Umbilical cord (tissue), 2 donors: ENCODE measurements at places on chromosomes 5 and 9.

GRCh38 chr9:125744616-125745015, 2.6 kb upstream of the PBX3 start:
- no peak for DNase-seq

- no peak for DNase-seq
Observed at GRCh38 chr5:57410374-57411320, 72.0 kb downstream of the ACTBL2 start.

DNA sequence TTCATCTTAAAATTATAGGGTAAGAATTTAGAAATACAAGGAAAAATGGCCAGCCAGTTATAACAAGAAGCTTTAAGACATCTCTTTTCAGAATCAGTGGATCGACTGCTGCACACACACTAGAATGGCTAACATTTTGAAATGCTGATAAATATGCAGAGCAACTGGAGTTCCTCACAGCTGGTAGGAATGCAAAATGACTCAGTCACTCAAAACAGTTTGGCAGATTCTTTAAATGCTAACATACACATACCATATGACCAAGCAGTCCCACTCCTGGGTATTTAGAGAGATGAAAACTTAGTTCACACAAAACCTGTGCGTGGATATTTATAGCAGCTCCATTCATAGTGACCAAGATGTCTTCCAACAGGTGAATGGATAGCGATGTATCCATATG, 23.2 kb upstream of the PSAT1 start:
- no peak for DNase-seq

DNA sequence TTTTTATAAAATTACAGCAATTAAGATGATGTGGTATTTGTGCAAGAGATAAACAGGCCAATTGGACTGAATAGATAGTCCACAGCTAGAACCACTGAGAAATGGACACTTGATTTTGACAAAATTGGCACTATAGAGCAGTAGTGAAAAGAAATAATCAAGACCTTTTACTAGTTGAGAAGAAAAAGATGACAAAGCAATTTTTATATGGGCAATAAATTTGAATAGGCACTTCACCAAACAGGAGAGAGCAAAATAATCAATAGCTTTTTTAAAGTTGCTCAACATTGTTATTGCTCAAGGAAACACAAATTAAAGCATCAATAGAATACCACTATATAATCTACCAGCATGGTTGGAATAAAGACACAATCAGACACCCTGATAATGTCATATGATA, 193.5 kb upstream of the FTMT start:
- DNase-seq, result no peak

DNA sequence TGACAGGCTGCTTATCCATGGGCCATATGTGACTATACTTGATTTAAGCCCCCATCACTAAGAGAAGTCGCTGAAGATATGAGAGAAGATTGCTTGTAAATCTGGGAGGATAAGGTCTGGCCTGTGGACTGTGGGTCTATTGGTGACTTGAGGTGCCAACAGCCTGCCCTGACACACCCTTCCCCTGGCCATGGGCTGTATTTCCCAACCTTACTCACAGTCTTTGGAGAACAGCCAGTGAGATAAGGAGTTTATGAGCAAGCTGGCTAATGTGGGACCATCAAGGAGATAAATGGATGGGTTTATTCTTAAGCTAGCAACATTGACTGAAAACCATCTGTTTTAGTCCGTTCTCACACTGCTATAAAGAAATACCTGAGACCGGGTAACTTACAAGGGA, 231.3 kb downstream of the ZSWIM6 start:
- DNase-seq, result peak; percentile 70

GRCh38 chr5:126961702-126962101, 68.7 kb downstream of the MARCHF3 start:
- DNase-seq, result no peak

GRCh38 chr5:459562-460272, 16.7 kb downstream of the EXOC3 start:
- DNase-seq, result no peak

DNA sequence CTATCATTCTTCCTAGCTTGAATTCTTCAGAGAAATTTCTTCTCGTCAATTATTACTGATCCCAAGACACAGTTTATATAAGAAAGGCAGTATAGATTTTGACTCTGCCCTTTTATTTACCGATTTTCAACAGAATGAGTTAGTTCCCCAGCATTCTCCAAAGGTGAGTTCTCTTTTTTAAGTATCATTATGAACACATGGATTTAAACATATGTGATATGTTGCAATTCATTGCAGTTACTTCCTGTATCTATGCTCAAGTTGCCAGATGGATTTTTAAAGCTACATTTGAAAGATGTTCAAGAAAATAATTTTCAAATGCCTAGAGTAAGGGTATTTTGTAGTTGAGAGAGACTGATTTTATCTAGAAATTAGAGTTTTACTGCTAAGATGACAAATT, 8.4 kb downstream of the WDR41 start:
- DNase-seq, result no peak

DNA sequence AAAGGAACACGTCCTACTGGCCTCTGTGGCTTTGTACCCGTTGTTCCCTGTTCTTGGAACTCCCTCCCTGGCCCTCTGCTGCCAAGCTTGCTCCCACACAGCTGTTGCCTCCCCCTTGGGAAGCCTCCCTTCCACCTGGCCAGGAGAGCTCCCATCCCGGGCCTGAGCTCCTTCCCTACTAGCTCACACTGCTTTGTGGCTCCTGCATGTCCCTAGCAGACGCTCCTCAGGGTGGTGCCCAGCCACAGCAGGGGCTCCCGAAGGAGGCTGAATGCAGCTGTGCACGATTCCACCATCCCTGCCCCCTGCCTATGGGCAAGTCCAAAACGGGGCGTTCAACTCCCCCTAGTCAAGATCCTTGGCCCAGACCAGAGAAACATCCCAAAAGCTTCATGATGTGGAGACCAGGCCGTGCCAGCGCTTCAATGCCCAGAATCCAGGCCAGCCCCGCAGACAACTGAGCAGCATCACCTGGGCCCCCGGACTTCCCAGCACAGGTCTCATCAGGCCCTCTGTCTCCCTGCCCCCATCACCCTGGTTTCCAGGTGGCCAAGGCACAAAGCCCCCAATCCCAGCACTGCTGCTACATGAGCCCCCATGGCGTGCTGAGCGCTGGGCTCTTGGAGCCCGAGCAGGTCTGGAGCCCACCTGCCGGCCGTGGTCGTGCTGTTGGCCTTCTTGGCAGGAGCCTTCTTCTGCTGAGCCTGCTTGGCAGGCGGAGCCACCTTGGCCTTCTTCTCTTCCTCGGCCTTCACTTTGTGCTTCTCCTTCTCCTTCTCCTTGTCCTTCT, 14.3 kb downstream of the BRD3OS start:
- no peak for DNase-seq

- no peak for DNase-seq
Observed at GRCh38 chr5:16536246-16536645, 70.6 kb upstream of the ZNF622 start.

DNA sequence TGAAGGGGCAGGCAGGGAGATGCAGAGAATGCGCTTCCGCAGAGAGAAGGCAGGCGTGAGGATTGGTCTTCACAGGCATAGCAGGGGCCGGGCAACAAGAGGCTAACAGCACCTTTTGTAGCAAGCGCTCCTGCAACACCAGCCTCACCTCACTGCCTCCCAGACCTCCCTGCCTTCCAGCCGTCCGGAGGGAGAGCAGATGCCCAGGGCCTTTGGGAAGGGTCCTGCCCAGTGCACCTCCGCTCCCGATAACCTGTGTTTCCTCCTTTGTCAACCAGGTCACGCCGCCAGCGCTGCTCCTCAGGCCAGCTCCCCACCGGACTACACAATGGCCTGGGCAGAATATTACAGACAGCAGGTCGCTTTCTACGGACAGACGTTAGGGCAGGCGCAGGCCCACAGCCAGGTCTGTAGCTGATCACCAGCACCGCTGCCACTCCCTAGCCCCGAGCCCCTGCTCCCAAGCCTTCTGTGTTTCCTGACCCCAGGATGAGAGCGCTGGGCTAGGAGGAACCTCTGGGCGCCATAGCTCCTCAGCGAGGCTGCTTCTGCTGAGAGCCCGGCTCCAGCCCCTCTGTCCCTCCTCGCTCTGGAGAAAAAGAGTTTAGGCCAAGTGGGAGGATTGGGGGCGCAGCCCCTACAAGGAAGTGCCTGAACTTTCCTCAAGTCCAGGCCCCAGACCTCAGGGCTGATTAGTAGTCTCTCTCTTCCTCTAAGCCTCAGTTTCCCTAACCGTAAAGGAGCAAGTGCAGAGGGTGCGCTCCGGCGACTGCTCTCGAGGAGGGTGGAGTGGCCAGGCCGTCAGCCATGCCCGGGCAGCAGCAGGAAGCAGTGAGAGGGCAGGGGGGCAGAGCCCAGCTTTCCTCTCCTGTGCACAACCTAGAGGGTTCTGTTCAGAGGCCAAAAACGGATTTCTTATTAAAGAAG, 28.4 kb upstream of the PRDM12 start:
- no peak for DNase-seq

DNA sequence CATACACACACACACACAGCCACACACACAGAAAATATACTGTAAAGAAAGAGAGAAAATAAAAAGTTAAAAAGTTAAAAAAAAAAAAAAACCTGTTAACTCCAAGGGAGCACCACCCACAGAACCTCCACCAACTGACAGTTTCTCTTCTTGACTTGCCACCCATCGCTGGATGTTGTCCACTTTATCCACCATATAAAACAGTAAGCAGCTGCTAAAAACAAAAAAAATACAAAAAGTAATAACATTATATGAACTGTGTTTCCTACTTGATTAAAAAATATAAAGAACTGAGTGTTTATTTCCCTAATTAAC, 1.2 kb downstream of the PURA start:
- DNase-seq, result no peak

GRCh38 chr9:20148416-20148815, 359.6 kb upstream of the SLC24A2 start:
- DNase-seq, result no peak
